Stimulated activated CD4-positive, alpha-beta T cell treated with anti-CD3 and anti-CD28 coated beads, Interleukin-2, amount 100 ng/mL, for 24 hours (primary cell): ENCODE measurements at places on chromosomes 13 and 19.

- DNase-seq = no peak
Observed at GRCh38 chr19:18670312-18670711, 13.2 kb upstream of the CRTC1 start.

- DNase-seq = no peak
Observed at GRCh38 chr13:66489586-66489985, 740.5 kb downstream of the PCDH9 start.

DNA sequence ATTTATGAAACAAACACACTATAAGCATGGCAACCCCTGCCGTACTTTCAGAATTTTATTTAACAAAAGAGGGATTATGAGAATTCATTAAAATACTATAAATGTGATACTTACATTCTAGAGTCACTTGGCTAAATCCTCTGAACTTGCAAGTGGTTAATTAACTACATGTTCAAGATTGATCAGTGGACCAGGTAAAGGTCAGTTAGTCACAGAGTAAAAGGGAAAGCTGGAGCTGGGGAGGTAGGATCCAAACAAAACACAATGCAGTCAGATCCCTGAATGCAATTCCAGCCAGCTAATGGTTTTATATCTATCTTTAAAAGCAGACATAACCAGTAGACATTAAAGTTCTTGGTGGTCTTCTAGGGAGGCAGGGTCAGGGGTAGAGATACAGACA, 270.5 kb downstream of the DIAPH3 start:
- no peak for DNase-seq

- DNase-seq = no peak
Observed at GRCh38 chr13:50285283-50285682, 270.0 kb downstream of the KCNRG start.

DNA sequence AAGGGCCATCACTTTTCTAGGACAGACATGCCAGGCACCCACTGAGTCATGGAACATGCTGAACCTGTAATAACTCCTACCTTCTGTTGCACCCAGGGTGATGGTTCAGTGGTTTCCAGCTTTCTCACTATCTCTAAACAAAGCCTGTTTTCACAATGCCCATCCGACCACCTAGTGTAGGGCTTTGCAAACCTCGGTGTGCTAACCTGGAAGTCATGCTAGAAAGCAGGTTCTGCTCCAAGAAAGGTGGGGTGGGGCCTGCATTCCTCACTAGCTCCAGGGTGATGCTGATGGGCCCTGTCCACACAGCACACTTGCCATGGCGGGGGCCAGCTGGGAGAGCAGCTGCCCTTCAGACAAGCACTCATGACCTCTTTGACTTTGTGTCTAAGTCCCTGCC, 43.4 kb downstream of the COL4A2 start:
- no peak for DNase-seq

GRCh38 chr13:42600943-42601342, 27.0 kb downstream of the TNFSF11 start:
- no peak for DNase-seq
